ENCODE measurements at places on chromosomes 4 and X.

DNA sequence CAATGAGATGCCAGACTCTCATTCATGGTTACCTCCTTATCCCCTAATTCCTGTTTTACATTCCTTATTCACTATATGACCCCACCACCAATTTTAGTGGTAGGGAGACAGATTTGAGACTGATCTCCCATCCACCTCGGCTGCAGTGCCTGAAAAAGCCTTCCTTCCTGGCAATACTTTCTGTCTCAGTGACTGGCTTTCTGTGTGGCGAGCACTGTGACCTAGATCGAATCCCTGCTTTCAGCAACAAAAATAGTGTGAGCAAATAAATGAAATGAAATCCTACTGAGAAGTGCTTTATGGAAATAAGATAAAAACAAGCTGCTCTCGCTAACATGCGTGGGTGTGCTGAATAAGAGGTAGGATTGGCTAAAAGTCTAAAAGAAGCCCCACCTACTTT lies 165.3 kb downstream of the GPM6A start:
- DNase-seq: no peak

- DNase-seq: no peak
These were observed 508.9 kb upstream of the FTHL17 start for GRCh38 chrX:31580726-31581125.

DNA sequence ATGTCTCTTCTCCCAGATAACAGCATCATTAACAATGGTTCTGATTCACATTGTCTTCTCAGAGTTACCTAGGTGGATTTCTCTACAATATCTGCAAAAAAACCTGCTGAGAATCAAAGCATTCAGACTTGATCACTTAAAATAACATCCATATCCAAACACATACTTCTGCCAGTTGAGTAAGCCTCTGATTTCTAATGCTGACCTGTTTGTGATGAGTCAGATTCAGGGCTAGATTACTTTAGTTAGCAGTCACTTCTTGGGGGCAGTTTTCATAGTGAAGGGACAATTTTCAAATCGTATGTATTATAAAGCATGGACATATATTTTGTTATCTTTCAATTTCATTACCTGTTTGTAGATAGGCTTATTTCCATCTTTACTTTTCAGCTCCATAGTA lies 35.5 kb downstream of the CCNI start:
- DNase-seq: no peak

- DNase-seq: no peak
These were observed 151.0 kb downstream of the ANTXR2 start for GRCh38 chr4:79922011-79922410.
